ENCODE measurements at places on chromosomes 3 and 15.
A peak's percentile ranks its signal among the peaks of the same experiment; 100 is the strongest.

DNA sequence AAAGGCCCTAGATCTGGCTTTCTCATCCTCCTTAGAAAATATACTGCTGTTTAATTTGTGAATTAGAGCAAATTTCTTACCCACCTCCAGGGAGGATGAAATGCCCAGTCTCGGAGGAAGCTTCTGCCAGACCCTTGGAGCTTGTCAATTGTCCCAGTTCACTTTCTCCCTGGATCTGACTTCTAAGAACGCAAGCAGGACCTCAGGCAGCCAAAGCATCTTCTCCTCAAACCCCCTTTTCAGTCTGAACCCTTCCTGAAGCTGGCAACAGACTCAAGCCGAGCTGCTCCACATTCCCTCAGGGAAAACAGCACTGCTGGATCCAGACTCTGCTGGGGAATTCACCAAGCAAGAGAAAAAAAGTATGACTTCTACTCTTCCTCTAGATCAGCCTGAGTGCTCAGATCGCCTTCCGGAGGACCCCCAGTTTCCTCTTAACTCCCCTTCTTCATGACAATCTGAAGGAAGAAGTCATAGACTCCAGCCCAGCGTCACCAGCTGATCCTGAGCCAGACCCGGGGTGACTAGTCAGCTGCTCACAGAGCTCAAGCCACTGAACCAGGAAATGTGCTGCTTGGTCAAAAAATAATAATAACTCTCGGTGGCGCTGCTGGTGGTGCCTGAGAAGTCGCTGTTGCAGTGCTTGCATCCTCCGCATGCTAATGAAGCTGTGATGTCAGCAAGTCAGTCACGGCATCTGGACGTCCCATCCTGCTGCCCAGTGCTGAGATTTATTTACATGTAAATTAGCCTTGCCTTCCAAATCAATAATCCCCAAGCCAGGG lies at the start of gene PRICKLE2:
Gene PRICKLE2, minus strand, starts transcription at position 641 of the 785 bp plus-strand sequence. CDS start 26,539 bp downstream, outside the sequence.
- DNase-seq = peak; percentile 81

GRCh38 chr15:70376929-70377691 lies 279.4 kb upstream of the TLE3 start:
- DNase-seq = peak; percentile 18

- DNase-seq = no peak
Measured at GRCh38 chr3:99648516-99648915, 10.1 kb downstream of the COL8A1 start.

DNA sequence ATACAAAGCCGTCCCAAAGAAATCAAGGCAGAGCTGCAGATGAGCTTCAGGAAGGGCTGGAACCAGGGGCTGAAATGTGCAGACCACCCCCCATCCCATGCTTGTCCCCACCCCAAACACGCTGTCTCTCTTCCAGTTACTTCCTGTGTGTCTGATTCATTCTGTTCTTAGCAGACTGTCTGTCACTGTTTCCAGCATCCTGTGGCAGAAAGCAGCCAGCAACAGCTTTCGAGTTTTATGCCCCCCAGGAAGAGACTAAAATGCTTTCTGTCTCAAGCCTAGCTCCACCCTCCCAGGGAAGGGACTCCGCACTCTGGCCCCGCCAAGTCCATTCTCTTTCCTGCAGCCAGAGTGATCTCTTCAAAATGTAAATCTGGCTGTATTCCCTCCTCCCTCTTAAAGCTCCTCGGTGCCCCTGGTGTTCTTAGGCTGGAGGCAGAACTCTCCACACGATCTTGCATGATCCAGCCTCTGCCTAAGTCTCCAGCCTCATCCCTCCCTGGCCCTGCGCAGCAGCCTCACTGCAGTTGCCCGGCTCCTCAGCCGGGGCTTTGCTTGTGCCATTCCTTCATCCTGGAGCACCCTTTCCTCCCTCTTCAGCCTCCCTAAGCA lies 41.5 kb downstream of the HRH1 start:
- no peak for DNase-seq

DNA sequence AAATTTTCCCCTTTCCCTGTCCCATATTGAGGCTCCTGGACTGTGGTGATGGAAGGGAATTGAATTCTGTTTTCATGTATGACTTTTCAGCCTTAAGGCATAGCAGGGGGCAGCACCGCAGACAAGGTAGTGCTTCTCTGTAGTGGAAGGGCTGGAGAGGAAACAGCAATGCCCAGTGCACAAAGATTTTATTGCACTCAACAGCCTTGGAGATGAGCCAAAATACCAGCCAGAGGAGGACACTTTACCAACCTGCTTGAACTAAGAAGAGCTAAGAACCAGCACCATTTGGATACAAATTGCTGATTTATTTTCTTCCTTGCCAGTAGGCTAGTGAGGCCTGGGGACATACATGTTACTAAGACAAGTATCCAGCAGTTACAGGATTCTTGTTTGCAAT lies 98.7 kb downstream of the KCNMB2 start:
- no peak for DNase-seq

DNA sequence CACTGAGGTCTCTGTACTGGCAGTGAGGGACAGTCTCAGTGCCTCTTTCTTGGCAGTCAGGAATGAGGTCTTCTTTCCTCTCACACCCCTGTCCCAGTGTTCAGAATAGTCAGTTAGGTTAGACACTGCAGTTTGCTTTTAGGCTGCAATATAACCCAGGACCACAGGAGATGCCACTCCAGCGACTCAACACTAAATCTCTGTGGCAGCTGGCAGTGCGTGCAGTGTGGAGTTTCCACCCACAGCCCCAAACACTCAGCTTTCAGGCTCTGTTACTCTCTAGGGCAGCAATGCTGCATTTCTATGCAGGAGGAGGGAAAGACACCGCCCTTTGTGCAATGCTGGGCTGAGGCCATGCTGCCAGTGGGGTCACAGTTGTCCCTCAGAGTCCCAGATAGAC lies 150.2 kb upstream of the SUCLG2 start:
- no peak for DNase-seq

DNA sequence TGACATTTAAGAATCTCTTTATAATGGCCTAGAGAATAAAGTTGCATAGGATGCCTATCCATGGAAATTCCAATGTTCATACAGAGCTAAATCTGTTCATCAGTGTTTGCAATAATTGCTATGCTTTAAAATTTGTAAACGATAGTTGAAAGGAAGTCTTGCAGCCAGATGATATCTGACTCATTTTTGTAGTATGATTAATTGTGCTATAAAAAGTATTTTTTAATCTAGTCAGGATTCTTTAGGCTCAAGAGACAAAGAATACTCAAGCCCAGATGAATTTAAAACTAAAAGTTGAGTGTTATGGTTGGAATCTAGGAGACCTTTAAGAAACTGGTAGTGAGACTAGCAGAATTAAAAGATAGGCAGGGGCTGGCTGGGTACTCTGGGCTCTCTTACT lies 50.5 kb downstream of the SUCNR1 start:
- no peak for DNase-seq

DNA sequence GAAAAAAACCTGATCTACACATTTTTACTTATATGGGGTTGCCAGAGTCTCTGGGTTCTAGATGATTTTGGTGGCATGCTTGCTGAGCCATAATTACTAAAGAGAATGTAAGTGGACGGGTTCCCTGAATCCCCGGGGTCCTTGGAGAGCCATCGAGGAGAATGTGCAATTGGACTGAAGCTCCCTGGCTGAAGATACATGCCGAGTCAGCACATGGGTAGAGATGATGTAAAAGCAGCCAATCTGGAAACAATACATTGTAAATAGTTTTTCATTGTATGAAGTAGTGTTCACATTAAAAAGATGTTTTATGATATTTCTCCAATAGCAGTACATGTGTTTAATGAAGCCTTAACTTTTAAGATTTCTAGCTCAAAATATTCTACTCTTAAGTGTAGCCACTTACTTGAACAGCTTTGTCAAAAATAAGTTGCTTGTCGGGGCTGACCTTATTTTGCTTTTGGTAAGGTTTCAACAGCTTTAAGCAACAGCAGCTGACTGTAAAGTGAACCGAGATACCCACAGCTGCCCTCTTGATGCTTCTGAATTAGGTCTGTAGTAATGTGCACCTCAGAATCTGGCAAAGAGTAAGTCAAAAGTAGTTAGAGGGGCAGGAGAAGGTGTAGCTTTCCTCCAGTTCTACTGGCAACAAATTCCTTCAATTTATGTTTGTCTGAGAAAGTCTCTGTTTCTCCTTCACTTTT lies 205.7 kb downstream of the PLCL2 start:
- no peak for DNase-seq
